Gastrocnemius medialis (tissue), 4 donors: ENCODE measurements at places on chromosomes 7 and 10.

DNA sequence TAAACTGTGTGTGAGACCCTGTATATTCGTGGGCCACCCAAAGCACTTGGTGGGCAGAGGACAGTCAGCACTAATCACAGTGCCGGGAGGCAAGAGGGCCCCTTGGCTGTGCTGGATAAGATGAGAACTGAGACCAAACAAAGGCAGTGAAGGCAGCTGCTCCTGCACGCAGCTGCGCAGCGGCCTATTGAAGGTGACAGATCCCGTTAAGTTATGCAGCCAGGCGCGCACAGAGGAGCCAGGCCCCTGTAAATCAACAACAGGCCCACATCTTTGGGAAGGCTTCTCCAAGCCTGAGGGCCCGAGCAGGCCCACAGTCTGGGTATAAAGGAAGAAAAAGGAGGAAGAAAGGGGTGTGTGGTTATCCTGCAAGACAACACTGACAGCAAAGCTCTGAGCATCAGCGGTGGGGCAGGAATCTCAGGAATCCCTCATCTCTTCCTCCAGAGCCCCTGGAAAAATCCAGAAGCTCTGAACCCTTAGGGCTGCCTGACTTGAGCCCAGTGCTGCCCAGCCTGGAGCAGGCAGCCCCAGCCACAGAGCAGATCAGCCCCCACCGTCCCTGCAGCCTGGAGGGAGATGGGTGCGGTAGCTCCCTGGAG, 154.2 kb downstream of the ARHGAP12 start:
- no peak for DNase-seq

- no peak for DNase-seq
Observed at GRCh38 chr10:124906551-124907001, 35.3 kb upstream of the ZRANB1 start.

DNA sequence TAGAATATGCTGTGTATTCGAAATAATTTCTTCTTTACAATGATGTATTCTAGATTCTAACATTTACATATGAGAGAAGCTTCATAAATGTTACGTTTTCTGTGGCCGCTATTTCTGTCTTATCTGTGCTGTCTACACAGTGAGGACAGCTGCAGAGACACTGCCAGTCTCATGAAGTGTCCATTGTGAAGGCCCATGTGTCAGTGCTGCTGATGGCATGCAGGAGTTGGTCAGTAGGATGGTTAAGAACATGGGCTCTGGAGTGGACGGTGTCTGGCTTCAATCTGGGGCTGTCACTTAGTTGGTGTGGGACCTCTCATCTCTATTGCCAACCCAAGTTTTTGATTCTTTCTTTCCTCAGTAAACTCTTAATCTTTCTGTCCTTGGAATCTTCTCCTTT, 137.3 kb downstream of the SDK1 start:
- no peak for DNase-seq

DNA sequence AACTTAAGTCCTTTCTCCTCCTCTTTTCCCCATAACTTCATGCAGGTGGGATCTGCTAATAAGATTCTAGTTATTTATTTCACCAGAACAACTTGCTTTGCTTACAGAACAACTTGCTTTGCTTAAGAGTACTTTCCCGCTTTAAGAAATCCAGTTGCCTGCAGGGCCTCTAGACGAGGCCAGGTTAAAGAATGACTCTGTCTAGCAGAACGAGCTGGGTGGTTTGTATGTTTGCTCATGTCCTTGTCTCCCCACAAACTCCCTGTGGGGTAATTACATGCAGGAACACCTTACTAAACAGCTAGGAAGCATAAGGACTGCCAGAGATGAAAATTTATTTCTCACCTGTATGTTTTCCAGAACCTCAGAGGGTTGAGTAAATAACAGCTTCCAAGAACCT, 8.8 kb upstream of the FZD8 start:
- no peak for DNase-seq

GRCh38 chr7:95365151-95365550, 31.0 kb downstream of the PON3 start:
- no peak for DNase-seq
